ENCODE measurements at places on chromosomes 13 and 19.

- H3K36me3 ChIP-seq: no peaks in the 10 kb centered on the region
- no peak overlapping the region for H3K27ac ChIP-seq
- no peak for DNase-seq
- no peak overlapping the region for H3K4me3 ChIP-seq
These were observed 8.0 kb downstream of the ATP4A start for GRCh38 chr19:35555301-35556005.

GRCh38 chr19:45643024-45643926, 4.1 kb upstream of the EML2 start:
- H3K4me1 ChIP-seq: no peaks in the 10 kb centered on the region
- H3K27me3 ChIP-seq: peaks cover 19% of the 10 kb centered on the region
- peak; percentile 86 for DNase-seq
- no peak overlapping the region for H3K27ac ChIP-seq

DNA sequence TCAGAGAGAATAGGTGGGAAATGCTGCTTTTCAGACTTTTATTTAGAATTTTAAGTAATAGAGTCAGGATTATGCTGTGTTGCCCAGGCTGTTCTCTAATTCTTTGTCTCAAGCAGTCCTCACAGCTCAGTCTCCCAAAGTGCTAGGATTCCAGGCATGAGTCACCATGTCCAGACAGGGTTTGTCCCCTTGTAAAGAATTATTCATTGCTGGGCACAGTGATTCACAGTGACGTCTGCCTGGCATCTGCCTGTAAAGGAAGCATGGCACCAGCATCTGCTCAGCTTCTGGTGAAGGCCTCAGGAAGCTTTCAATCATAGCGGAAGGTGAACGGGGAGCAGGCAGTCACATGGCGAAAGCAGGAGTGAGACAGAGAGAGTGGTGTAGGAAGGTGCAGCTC, 17.7 kb downstream of the ZNF763 start:
- H3K36me3 ChIP-seq: peaks cover 28% of the 10 kb centered on the region
- H3K27ac ChIP-seq: no peak overlapping the region
- no peaks in the 10 kb centered on the region for H3K4me1 ChIP-seq
- no peak for DNase-seq
- no peak overlapping the region for H3K4me3 ChIP-seq

DNA sequence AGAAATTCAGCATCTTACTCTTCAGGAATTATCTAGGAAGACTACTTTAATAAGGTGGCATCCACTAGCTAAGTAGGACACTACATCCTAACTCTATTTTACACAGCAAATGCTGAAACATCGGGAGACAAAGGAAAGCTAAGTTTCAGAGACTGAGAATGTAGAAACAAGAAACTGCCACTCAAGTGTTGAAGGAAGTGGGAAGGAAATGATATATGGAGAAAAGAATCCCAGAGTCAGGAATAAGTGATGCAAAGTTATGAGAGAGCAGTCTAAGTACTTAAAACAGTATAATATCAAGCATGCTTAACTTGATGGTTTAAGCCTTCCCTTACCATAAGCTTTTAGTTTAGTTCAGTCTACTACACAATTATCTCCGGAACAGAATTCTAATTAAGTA, 52.4 kb downstream of the RBM26 start:
- DNase-seq: no peak
- H3K4me3 ChIP-seq: no peak overlapping the region
- no peaks in the 10 kb centered on the region for H3K4me1 ChIP-seq
- no peak overlapping the region for H3K27ac ChIP-seq
- H3K27me3 ChIP-seq: no peaks in the 10 kb centered on the region

Data from lung (tissue), 17 donors.